ENCODE measurements at places on chromosomes 6 and 20.

- no peaks in the 10 kb centered on the region for H3K4me1 ChIP-seq
- DNase-seq: no peak
- no peaks in the 10 kb centered on the region for H3K36me3 ChIP-seq
- H3K27ac ChIP-seq: no peak overlapping the region
These were observed 46.6 kb upstream of the PTPRK start for GRCh38 chr6:128567029-128567428.

GRCh38 chr6:20474874-20475542 lies 59.2 kb upstream of the CDKAL1 start:
- H3K27me3 ChIP-seq: no peaks in the 10 kb centered on the region
- no peak for DNase-seq
- no peak overlapping the region for H3K4me3 ChIP-seq

GRCh38 chr6:36358226-36358915 lies 21.7 kb upstream of the BNIP5 start:
- no peak for DNase-seq
- no peak overlapping the region for H3K27ac ChIP-seq
- peaks cover 7% of the 10 kb centered on the region for H3K4me1 ChIP-seq
- no peaks in the 10 kb centered on the region for H3K36me3 ChIP-seq
- no peak overlapping the region for H3K4me3 ChIP-seq

- DNase-seq: no peak
- no peaks in the 10 kb centered on the region for H3K4me1 ChIP-seq
- H3K36me3 ChIP-seq: no peaks in the 10 kb centered on the region
- no peaks in the 10 kb centered on the region for H3K27me3 ChIP-seq
These were observed 190.8 kb upstream of the MYLIP start for GRCh38 chr6:15938107-15938506.

Data from CD4-positive, alpha-beta memory T cell (primary cell).